Epithelial cell of umbilical artery (primary cell): ENCODE measurements at places on chromosomes 7 and 10. TPM values are rescaled to one million over a fixed set of nuclear protein-coding genes. Genes with fewer than 3 reads are reported as not detected.

The PNLIPRP1 gene
- not detected in 2 replicates for total RNA-seq

The OGA gene
- 108 and 115 TPM in 2 replicates for total RNA-seq

The C10orf143 gene
- 0.65 and 0.91 TPM in 2 replicates for total RNA-seq

The SPACDR gene
- total RNA-seq = 0.30 and 0.32 TPM in 2 replicates

The SSC4D gene
- 0.65 and 0.76 TPM in 2 replicates for total RNA-seq

The STEAP2 gene
- total RNA-seq = 5.8 and 12.8 TPM in 2 replicates

The HMX3 gene
- total RNA-seq = not detected in 2 replicates

The PAPSS2 gene
- total RNA-seq = 43.5 and 49.2 TPM in 2 replicates

The MAGI2 gene
- total RNA-seq = 0.97 and 2.1 TPM in 2 replicates
